ENCODE measurements at places on chromosomes 12 and 14.

- DNase-seq, result no peak
These were observed 37.3 kb upstream of the FGF6 start for GRCh38 chr12:4482936-4483335.

DNA sequence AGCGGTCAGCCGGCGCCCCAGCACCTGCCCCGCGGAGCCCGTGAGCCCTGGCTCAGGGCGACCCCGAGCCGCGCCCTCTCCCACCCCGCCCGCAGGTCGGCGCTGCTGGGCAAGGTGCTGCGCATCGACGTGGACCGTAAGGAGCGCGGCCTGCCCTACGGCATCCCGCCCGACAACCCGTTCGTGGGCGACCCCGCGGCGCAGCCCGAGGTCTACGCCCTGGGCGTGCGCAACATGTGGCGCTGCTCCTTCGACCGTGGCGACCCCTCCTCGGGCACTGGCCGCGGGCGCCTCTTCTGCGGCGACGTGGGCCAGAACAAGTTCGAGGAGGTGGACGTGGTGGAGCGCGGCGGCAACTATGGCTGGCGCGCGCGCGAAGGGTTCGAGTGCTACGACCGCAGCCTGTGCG is 14.4 kb downstream of the HHIPL1 start:
- DNase-seq, result no peak

DNA sequence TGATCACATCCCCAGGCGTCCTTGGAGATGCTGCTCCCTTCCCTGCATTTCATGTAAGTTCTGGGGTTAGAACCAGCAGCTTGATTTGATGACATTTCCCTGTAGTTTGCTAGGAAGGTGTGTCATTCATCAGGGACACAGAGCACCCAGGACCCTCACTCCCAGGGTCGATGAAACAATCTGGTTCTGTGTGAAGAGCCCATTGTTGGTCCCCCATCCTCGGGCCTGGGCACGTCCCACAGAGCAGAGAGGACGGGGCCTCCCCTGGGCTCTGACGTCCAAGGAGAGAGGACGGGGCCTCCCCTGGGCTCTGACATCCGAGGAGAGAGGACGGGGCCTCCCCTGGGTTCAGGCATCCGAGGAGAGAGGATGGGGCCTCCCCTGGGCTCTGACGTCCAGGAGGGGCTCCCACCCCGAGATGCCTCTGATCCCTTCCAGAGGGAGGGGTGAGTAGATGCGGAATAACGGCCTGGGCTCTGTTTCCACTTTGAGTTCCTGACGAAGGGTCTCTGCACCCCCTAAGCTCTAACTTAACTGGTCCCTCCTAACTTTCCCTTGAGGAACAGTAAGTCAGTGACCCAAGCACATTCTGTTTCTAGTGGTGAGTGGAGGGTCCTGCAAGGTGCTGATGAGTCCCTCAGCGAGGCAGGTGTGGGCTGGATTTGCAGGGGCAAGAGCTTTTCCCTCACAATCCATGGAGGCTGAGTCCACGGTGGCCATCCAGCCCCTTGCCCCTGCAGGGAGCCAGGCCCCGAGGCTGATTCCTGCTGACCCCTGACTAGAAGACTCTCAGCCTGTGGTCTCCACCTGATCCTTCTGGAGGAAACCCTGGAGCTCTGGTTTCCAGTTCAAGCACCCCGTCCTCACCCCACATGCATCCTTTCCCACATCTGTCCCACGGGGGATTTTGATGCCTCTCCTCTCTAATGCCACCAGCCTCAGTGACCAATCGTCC is 35.5 kb upstream of the SFSWAP start:
- no peak for DNase-seq

DNA sequence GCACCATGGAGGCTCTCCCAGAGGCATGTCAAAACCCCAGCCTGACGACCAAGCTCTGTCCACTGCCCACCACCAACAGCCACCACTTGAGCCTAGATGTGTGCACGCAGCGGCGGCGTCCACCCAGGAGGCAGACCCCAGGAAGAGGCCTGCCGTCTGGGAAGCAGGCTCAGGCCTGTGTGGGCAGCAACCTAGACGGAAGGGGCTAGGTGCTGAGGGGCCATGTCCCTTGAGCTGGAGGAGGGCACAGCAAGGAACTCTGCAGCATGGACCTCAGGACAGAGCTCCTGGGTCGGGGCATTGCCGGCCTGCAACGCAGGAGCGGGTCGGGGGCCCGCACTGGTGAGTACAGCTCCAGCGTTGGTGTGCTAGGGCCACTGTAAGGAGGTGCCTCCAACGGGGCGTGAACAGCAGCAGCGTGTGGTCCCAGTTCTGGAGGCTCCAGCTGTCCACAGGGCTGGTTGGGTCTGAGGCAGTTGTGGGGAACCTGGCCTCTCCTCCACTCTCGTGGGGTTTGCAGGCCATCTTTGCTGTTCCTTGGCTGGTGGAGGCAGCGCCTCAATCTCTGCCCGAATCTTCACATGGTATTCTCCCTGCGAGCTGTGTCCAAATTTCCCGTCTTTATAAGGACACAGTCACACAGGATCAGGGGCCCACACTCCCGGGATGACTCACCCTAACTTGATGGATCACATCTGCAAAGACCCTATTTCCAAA is 20.5 kb downstream of the ZBTB42 start:
- no peak for DNase-seq

DNA sequence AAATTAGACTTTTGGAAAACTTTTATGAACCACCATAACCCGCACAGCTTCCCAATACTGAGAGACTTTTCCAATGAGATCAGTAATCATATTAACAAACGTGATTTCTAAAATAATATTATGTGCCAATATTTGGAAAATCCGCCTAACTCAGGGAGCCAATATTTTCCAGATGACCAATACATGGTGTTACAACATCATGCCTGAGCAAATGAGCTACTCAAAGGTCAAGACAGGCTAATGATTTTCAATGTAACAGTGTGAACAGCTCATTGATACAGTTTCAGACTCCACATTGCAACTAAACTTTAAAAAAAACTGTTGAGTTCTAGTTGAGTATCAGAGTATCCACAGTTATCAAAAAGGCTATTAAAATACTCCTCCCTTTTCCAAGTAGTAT is 46.8 kb downstream of the RNF34 start:
- no peak for DNase-seq

GRCh38 chr14:25411781-25412757 is 362.1 kb upstream of the STXBP6 start:
- DNase-seq, result no peak

DNA sequence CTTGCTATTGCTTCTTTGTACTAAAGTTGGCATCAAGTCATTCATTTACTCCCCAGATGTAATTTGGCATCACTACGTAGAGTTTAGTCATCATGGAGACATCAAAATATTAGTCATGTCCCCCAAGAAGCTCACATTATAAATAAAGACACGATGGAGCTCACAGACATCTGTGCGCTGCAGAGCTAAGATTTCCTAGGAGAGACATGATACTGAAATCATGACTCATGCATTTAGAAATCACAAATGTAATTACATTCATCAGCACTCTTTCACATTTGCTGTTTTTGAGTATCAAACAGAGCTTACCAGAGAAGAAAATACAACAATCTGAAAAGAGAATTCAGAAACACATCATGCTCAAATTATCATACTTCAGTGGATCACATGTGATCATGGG is 169.8 kb downstream of the LRIG3 start:
- DNase-seq, result no peak

DNA sequence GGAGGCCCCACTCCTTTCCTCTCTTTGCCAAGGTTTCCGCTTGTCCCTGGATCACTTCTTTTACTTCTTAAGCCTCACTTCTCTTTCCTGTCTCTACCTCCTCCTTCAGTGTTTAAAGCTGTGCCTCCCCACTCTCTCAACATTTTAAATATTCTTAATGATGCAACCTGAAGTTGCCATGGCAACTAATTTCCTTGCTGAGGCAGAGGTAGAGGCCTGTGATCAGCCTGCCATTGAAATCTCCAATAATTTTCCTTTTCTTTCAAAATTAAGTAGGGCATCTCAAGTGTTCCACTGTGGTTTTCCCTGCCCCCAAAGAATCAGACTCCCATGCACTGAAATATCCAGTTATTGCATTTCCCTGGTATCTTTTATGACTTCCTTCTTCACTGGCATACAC is 108.6 kb upstream of the VRK1 start:
- no peak for DNase-seq

- no peak for DNase-seq
These were observed 96.2 kb downstream of the KICS2 start for GRCh38 chr12:64125913-64126312.

GRCh38 chr12:41202051-41202450 is 13.9 kb downstream of the PDZRN4 start:
- no peak for DNase-seq

GRCh38 chr12:115413626-115414025 is 729.7 kb upstream of the TBX3 start:
- DNase-seq, result no peak

GRCh38 chr12:100484183-100484886 is 10.7 kb downstream of the NR1H4 start:
- DNase-seq, result no peak

- no peak for DNase-seq
These were observed 2.9 kb downstream of the NUDT4 start for GRCh38 chr12:93380480-93381121.

- no peak for DNase-seq
These were observed 299.2 kb downstream of the GLT1D1 start for GRCh38 chr12:129152351-129153104.

DNA sequence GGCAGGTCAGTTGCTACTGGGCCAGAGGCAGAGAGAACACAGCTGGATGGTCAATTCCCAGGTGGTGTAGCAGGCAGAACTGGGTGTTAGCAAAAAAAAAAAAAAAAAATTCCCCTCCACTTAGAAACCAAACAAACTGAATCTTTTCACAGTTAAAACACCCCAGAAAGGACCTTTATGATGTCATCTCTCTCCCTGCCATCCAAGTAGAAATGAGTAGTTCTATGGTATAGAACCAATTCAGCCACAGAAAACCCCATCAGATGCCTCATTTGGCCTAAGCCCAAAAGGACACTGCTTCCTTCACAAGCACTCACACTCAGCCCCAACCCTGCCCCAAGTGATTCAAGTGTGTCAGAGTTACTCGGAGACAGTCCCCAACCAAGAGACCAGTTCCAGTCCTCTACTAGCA is 230.8 kb downstream of the DPF3 start:
- no peak for DNase-seq

- DNase-seq, result no peak
These were observed 39.8 kb upstream of the GPR68 start for GRCh38 chr14:91284146-91284790.

GRCh38 chr12:16449459-16449858 is 102.0 kb downstream of the MGST1 start:
- no peak for DNase-seq

DNA sequence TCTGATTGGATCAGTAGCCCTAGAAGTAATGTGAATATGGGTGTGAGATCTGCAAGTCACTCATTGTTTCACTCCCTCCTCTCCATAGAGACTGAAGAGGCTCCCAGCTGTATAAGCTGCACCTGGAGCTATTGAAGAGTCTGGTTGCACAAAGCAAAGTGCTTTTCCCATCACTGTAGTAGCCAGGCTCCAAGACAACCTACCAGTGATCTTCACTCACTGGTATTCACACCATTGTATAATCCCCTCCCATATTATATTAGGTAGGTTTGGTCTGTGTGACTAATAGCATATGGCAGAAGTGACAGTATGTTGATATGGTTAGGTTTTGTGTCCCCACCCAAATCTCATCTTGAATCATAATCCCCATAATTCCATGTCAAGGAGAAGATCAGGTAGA is 64.4 kb downstream of the ZFC3H1 start:
- DNase-seq, result no peak

GRCh38 chr12:64747695-64748094 is 11.5 kb downstream of the GNS start:
- DNase-seq, result no peak

DNA sequence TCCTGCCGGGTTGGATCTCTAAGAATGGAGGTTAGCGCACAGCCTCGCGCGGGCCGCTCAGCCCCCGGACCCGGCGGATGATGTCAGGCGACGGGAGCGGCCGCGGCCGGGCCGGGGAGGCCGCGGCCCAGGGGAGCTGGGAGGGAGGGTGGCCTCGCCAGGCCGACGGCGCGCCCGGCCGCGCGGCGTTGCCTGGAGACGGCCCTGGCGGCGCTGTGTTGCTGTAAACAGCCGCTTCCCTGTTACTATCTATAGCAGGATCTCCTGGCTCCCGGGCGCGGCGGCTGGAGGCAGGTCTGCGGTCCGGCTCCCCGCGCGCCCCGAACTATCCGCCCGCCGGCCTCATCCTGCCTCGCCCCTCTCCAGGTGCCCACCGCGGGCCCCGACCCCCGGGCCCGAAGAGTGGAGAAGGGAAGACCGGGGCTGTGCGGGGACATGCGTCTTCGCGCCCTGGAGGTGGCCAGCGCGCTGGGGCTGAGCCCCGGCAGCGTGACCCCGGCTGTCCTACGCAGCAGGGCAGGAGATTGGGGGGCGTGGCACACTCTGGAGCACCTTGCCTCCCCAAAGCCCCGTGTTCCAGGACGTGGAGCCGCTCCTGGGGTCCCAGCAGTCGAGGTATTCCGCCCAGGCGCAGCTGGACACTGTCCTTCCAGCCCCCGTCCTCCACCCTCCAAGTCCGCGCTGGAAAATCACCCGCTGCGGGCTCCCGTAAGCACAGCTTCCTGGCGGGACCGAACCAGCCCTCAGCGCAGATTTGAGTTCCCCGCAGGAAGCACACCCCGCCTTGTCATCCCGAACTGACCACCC is 1.4 kb upstream of the FOS start:
- peak; percentile 26 for DNase-seq

GRCh38 chr12:100528471-100529127 is 44.9 kb upstream of the GAS2L3 start:
- no peak for DNase-seq

DNA sequence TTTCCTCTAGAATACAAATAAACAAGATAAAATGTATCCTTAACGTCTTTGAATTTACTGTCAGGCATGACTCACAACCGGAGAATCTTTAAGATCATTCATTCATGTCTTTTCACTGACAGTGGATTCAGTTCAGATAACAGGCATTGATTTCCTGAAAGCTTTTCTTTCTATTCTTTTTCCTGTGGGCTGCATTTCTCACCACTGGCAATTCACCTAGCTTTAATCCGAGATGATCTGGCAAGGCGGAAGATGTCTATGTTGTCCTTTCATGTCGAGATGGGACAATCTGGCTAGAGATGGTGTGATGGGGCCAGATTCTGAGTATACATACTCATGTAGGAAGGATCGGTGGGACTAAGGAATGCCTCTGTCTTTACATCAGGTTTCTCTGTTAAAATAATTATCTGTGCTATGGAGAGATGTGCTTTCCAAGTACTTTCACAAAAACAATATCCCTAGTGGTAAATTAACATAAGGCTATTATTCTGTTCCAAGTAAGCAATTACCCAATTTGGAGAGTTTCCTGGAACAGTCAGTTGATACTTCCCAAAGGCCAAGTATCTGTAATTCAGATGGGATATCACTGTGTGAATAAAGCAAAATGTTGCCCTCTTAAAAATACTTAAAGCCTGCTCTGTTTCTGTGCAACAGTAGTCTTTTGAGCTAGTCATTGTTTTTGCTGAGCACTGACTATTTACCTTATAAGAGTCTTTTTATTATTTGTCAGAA is 17.8 kb downstream of the ACSS3 start:
- DNase-seq, result no peak

GRCh38 chr14:89779707-89780106 is 174.8 kb downstream of the EFCAB11 start:
- DNase-seq, result no peak

Data from activated CD4-positive, alpha-beta T cell treated with anti-CD3 and anti-CD28 coated beads for 4 hours (primary cell).